Left colon (tissue), 2 donors: ENCODE measurements at places on chromosomes 5 and 9. TPM values are rescaled to one million over a fixed set of nuclear protein-coding genes. Genes with fewer than 3 reads are reported as not detected.

- no peak for DNase-seq
Observed at GRCh38 chr5:135013947-135014570, 20.0 kb downstream of the PITX1 start.

RFX3 gene
- total RNA-seq: 10.6 TPM

NUDT12 gene
- total RNA-seq: 20.3 TPM

SHOC1 gene
- total RNA-seq: not detected

DNA sequence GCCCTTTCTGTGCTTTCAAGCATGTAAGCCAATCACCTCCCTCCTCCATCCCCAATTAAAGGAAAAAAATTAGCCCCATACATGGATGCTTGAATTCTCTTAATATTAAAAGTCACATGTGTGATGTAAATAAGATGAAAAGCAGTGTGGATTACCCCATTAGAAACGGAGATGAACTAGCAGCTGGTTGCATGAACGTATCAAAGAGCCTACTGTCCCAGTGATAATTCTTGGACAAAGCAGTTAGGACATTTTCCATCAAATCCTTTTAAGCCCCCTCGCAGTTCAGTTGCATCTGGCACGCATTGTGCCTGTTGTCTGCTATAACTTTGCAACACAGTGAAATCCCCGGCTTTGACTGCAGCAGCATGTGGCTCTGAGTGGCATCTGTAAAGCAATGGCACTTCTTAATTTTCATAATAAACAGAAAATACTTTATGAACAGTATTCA lies 285.6 kb downstream of the FBXL7 start:
- no peak for DNase-seq

TTC1 gene
- 41.7 TPM for total RNA-seq

- no peak for DNase-seq
Observed at GRCh38 chr5:134142052-134142451, 27.6 kb downstream of the TCF7 start.

GRCh38 chr9:71975833-71976232 lies 64.4 kb downstream of the C9orf85 start:
- no peak for DNase-seq

GRCh38 chr9:117480253-117480652 lies 65.4 kb upstream of the ASTN2 start:
- no peak for DNase-seq

- DNase-seq: no peak
Observed at GRCh38 chr5:138305797-138306196, 25.8 kb downstream of the CDC25C start.

DNA sequence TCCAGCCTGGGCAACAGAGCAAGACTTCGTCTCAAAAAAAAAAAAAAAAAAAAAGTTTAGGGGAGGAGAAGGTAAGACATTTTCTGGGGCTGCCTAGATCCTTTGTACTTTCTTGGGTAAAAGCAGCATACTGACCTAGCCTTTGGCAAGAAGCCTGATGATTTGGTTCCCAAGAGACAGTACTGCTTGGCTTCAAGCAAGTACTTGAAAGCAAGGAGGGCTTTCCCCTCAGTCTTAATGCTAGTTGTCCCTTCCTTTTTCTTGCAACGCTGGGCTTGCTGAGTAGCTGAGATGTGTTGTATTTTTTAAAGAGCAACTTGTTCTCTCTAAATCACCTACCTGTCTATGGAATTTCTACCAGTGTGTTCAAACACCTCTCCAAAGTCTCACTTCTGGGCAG lies 76.2 kb downstream of the INSYN2B start:
- DNase-seq: no peak

PAPPA gene
- total RNA-seq: 0.82 TPM

LCN1 gene
- total RNA-seq: not detected

- DNase-seq: no peak
Observed at GRCh38 chr9:37889536-37889935, 14.4 kb downstream of the SLC25A51 start.

DNA sequence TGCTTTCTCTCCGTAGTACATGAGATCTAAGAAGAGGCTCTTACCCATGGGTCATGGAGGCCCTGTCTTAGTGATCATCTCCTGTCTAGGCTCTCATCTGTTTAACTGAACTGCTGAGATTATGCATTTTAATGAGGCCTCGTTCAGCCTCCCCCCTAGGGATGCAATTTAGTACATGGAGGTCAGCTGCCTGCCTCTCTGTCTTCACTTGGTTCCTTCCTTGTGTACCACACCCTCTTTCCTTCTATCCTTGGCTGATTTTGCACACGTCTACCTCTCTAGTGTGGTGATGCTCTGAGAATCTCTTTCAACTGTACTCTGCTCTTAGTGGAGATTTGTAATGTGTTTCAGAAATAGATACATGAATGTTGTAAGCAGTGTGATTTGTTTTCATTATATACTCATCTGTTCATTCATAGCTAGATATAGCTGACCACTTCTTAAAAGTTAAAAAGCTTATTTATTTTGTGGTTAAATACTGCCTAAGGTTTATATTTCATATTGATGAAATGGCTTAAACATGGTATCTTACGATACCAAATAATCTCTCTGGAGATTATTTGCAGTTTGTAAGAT lies 3.5 kb upstream of the ACTBL2 start:
- DNase-seq: no peak

GRCh38 chr5:66860199-66860975 lies 264.2 kb downstream of the MAST4 start:
- DNase-seq: no peak

GRCh38 chr5:7955476-7955875 lies 86.5 kb downstream of the MTRR start:
- no peak for DNase-seq

SOX30 gene
- total RNA-seq: 0.15 TPM

GRCh38 chr9:137429546-137429890 lies 6.3 kb downstream of the NOXA1 start:
- no peak for DNase-seq

GRCh38 chr9:93475856-93476255 lies 22.5 kb upstream of the FAM120AOS start:
- DNase-seq: no peak
